Panc1 (cell line): ENCODE measurements at places on chromosomes 4 and X.

- DNase-seq = no peak
Observed at GRCh38 chrX:100263650-100264049, 146.4 kb downstream of the PCDH19 start.

DNA sequence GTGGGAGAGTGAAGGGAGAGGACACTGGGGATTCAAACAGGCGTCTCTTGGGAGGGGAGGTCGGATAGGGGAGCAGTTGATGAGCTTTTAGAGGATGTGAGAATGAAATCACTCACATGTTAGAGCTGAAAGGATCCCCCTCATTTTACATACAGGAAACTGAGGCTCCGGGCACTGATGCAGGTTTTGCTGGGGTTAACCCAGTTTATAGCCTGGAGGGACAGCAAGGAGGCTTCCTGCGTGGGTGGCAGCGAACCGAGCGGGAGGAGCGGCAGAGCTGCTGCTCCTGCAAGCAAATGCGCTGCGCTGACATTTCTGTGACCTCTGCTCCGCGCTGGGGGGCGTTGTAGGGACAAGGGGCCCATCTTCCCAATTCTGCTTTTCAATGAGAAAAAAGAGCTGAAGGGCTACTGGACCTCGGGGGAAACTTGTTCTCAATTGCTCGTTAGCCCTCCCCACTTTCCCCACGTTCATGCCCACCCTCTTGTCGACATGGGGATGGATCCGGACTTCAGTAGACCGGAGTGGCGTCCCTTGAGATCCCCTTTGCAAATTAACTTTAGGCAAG lies 1.2 kb upstream of the NEUROG2 start:
- DNase-seq = no peak

GRCh38 chr4:85805891-85806290 lies 330.9 kb downstream of the ARHGAP24 start:
- DNase-seq = no peak

GRCh38 chrX:103629318-103630170 lies 769 bp downstream of the TCEAL1 start:
- DNase-seq = peak; percentile 58

- no peak for DNase-seq
Observed at GRCh38 chr4:2649604-2650114, 106.5 kb downstream of the TNIP2 start.

- DNase-seq = no peak
Observed at GRCh38 chr4:921830-922331, 10.2 kb downstream of the GAK start.

DNA sequence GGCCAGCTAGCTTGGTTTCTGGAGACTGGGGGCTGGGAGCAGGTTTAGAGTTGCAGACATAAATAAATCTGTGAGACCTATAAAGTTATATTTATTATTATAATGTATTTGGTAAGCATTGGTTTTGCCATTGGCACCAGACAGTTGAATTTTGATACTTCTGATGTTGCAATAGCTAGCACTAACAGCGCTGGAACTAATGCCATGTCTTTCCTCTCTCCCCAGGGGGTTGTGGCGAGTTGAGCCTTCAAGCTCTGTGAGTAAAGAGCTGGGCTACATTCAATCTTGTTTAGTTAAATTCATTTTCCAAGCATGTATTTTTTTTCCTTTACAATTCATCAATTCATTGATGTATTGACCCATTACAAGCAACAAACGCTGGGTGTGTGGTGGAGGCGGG lies 358.7 kb upstream of the NR3C2 start:
- no peak for DNase-seq

- DNase-seq = no peak
Observed at GRCh38 chr4:10809905-10810304, 125.3 kb upstream of the CLNK start.

GRCh38 chr4:27084685-27085361 lies 224.2 kb downstream of the STIM2 start:
- DNase-seq = no peak

DNA sequence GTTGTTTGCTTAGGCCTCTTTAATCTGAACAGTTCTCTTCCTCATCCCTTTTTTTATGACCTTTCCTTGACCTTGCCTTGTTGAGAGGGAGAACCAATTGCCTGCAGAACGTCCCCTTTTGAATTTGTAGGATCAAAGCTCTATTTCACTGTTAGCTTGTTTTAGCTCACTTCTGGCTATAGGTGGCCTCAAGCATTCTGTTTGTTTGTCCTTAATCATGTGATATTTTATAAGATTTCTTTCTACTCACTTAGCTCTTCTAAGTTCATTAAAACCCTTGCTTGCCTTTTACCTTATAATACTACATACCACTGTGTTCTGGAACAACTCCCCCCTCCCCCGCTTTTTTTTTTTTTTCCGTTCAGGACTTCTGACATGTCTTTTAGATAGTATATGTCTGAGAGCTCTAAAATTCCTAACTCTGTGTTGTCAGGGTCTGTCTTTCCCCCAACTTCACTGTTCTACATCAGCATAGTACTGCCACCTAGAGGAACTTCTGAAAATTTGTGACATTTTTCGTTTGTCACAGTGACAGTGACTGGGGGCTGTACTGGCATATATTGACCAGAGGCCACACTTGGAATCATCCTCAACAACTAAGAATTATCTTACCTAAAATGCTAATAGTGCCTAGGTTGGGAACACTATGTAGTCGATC lies 128.5 kb downstream of the LARP7 start:
- DNase-seq = no peak

DNA sequence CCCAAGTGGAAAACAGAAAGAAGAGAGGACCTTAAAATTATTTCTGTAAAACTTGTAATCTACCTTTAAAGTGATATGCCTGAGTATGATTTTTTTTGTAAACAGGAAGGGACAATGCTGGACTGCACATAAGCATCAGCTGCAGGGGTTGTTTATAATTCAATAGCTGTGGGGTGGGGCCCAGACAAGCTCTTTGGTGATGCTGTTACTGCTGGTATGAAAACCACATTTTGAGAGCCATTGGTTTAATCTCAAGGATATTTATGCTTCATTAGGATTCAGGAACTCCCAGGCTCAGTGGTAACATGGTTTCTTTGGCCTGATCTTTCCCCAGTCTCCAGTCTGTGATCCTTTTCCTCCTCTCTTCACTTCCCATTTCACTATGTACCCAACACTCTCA lies 34.3 kb upstream of the GRPR start:
- no peak for DNase-seq

GRCh38 chr4:76779740-76780459 lies 118.0 kb downstream of the SOWAHB start:
- no peak for DNase-seq

DNA sequence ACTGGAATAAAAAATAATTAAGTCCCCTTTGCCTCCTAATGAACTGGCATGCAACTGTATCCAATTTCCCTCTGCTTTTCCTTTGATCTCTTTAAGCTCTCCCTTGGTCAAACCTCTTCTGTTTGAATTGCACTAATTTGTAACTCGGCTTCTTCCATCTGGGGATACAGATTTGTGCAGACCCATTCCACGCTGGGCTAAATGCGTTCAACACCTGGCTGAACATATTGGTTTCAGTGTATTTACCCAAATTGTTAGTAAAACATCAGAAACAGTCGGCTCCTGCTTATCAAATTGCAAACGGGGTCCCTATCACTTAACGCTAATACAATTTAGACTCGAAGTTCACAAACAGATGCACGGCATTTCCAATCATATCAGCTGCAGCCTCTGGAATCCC lies 124.9 kb upstream of the TAPT1 start:
- no peak for DNase-seq

DNA sequence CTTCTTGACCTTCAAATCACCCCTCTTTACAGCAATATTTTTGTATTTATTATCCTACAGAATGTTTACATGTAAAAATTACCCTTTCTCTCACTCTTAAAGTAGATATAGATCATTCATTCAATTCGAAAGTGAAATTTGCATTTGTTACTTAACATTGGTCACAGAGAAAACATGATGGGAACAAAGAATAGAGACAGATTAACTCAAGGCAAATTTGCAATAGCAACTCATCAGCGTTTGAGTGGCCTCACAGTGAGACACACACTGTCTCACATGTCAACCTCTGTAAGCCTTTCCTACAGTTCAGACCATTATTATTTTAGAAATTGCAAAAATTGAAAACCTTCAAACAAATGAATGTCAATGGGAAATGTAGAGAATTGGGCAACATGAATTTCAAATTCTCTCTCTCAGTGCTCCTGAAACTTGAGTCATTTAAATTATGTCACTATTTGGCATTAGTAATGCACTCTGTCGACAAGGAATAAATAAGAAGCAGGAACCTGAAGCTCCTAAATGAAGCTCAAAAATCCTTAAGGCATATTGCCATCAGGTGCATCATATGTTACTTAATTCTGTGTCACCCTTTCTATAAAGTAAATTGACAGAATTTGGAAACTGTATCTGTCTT lies 148.3 kb upstream of the ANXA10 start:
- no peak for DNase-seq

- no peak for DNase-seq
Observed at GRCh38 chrX:16476692-16477091, 173.3 kb upstream of the S100G start.

GRCh38 chr4:89301902-89302301 lies 5.7 kb downstream of the GPRIN3 start:
- no peak for DNase-seq

DNA sequence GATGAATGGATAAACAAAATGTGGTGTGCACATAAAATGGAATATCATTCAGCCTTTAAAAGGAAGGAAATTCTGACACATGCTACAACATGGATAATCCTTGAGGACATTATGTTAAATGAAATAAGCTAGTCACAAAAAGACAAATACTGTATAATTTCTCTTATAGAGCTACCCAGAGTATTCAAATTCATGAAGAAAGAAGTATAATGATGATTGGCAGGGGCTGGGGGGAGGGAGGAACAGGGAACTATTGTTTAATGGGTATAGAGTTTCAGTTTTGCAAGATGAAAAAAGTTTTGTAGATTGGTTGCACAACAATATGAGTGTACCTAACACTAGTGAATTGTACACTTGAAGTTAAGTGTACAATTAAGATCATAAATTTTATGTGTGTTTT lies 153.9 kb upstream of the STK26 start:
- no peak for DNase-seq

- no peak for DNase-seq
Observed at GRCh38 chr4:24843096-24843495, 47.7 kb downstream of the SOD3 start.

DNA sequence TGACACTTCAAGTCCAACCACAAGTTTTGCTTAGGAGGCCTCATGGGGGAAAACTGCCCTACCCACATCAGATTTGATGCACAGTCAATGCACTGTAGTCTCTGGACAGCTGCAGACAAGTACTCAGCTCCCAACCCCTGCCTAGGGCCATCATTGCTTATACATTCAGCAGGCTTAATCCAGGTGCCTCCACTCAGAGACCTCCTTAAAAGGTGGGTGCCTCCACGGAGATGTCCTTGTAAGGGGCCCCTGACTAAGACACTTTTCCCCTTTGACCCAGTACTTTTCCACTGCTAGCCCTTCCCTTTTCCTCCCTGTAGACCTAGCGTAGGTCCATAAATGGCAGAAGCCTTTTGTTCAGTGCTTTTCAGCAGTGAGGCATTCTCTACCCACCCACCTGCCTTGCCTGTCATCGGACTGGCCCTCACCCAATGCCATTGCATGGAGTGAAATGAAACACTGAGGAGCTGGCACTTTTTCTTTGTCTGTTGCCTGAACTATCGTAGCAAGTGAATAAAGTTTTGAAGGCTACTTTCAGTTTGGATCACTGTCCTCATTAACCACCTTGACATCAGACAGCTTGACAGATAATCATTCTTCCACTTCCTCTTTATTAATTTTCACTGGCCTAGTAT lies 23.8 kb upstream of the PLK4 start:
- no peak for DNase-seq
